Psoas muscle (tissue), 8 donors: ENCODE measurements at places on chromosomes 2 and 18. TPM values are rescaled to one million over a fixed set of nuclear protein-coding genes. Genes with fewer than 3 reads are reported as not detected.

Gene DES
- 8,143 TPM for polyA plus RNA-seq

- DNase-seq, result no peak
Observed at GRCh38 chr2:196322973-196323810, 151.8 kb upstream of the STK17B start.

- no peak for DNase-seq
Observed at GRCh38 chr2:241215421-241215820, 26.9 kb downstream of the ANO7 start.

DNA sequence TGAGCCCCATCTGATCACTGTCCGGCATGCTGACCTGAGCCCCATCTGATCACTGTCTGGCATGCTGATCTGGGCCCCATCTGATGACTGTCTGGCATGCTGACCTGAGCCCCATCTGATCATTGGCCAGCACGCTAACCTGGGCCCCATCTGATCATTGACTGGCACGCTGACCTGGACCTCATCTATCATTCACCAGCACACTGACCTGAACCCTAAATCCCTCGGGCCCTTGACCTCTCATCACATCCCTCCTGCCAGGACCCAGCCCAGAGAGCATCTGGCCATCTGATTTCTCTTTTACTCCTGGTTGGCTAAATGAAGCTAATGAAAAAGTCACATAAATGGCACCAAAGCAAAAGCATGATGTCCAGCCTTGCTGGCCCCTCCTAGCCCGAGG lies 207.1 kb downstream of the NDUFA10 start:
- no peak for DNase-seq

Gene BIRC6
- polyA plus RNA-seq, result 13.8 TPM

DNA sequence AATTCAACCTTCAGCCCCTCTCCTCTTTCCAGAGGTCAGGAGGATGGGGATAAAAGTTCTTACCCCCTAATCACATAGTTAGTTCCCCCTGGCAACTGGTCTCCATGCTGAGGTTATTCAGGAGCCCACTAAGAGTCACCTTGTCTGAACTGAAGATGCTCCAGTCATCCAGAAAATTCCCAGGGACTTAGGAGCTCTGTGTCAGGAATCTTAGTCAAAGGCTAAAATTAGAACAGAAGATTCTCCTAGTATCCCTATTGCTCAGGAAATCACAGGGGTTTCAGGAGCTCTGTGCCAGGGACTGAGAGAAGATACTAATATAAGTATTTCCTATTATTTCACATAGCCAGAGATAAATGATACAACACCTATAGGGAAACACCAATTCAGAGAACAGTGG lies 37.3 kb upstream of the LONRF2 start:
- no peak for DNase-seq

GRCh38 chr2:222613715-222614331 lies 42.1 kb downstream of the FARSB start:
- DNase-seq, result no peak
